AG04450 (cell line): ENCODE measurements at places on chromosomes 1 and 21. TPM values are rescaled to one million over a fixed set of nuclear protein-coding genes. Genes with fewer than 3 reads are reported as not detected.

The LCE1C gene
- polyA plus RNA-seq: not detected in 2 replicates

- no peak for DNase-seq
These were observed 117.4 kb upstream of the PAXBP1 start for GRCh38 chr21:32888971-32889370.

DNA sequence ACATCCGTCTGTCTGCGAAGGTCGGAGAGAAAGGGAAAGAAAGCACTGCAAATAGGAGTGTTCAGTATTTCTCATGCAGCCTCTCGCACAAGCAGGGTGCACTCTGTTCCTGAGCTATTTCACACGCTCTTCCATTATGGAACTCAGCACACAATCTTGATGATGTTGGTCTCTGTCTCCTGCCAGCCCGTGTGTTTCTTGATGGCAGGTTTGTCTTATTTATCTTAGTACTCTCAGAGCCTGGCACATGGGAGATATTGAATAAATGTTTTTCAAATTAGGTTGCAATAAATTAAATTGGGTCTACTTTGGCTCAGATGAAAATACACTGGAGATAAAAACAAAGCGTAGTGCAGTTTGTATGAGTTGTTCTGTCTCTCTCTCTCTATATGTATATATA lies 134.9 kb upstream of the ETS2 start:
- no peak for DNase-seq

GRCh38 chr1:82542766-82543165 lies 742.0 kb downstream of the ADGRL2 start:
- DNase-seq: no peak

DNA sequence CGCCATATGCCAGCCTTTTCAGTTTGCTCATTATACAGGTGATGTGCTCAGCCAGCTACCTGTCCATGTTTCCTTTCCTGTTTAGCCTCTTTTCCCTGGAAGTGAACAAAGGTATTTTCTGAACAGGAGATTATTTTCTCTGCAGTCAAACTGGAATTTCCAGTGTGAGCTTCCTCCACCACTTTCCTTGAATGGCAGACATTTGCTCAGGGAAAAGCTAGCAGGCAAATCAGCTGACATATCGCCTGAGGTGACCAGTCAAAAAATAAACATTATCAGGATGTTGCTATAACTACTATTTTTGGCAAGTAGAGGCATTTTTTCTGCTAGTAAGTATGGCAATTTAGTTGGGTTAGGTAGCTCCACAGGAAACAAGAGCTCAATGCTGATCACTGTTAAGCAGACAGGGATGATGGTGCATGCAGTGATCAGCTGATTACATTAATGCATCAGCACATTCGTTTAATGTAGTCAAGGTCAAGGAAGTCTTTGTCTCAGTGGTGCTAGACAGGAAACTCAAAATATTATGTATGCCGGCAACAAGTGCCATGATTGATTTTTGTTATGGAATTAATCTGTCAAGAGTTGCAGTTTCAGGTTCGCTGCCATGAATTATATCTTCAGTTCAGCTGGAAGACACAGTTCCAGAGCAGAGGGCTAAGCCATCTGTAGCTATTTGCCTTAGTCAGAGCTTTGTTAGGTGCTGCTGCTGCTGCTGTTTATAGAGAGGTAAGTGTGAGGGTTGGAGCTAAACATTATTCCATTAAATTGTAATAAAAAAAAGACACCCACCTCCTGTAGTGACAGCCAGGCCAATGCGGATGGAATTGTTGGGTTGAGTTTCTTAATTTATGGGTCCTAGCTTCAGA lies 179.7 kb upstream of the ST6GALNAC5 start:
- DNase-seq: no peak

- DNase-seq: no peak
These were observed 19.1 kb downstream of the SPOCD1 start for GRCh38 chr1:31796707-31797106.

GRCh38 chr1:117611121-117611601 lies 5.3 kb downstream of the TENT5C start:
- no peak for DNase-seq
